ENCODE measurements at places on chromosomes 3 and 15.
A peak's percentile ranks its signal among the peaks of the same experiment; 100 is the strongest.

- no peak for DNase-seq
Measured at GRCh38 chr3:179026636-179027035, 45.0 kb downstream of the ZMAT3 start.

DNA sequence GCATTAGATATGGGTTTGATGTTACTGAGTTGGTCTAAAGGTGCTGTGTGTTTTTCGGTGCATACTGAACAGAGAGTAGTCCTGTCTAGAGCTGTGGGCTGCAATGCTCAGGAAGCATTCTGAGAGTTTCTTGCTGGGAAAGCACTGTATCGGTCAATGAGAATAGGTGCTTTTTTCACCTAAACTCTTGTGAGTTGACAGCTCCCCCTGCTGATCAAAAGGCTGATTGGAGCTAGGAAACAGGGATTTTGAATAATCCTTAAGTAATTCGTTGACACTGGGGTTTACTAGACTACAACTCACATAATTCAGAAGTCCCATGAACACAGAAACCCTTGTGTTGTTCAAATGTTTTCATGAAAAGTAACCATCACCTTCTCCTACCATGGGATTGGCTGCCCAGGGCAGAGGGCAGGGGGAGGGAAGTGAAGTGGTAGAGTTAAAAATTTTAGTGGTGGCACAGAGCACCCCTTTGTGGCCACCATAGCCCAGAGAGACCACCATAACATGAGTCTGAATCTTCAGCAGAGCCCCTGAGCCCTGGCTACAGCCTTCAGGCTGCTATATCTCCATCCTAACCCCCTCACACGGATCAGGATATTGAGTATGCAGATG, 13.0 kb upstream of the MANF start:
- peak; percentile 53 for DNase-seq

DNA sequence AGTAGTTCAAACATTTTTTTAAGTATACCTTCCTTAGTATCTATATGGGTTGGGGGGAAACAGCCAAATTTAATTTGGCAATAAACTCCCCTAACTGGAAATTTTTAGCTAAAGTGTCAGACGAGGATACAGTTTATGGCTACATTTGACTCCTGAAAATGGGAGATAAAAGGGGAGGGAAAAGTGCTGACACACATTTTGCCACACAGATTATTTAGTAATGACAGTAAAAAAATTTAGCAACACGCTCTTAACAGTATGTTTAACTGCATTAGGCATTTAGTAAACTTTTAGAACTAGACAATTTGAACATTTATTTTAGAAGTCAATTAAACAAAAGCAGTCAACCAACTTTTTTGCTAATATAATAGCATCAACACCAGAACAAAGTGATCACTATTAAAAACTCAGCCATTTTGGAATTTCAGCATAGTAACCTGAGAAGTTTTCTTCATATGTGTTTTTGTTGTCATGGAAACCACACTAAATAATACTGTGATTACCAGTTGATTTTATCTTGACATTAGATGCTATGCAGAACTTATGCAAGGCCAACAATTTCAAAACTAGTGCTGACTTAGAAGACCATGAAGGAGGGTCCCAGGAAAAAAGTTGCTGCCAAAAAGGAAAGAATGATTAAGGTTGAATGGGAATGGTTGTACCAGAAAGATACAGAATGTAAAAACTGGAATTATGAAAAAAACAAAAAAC, 47.0 kb upstream of the TFG start:
- DNase-seq: no peak

DNA sequence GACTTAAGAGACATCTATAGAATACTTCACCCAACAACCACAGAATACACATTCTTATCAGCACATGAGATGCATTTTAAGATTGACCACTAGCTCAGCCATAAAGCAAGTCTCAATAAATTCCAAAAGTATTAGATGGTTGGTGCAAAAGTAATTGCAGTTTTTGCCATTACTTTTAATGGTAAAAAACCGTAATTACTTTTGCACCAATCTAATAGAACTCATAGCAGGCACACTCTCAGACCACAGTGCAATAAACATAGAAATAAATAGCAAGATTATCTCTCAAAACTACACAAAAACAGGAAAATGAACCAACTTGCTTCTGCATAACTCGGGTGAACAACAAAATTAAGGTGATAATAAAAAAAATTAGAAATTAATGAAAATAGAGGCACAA, 33.7 kb upstream of the PPM1L start:
- DNase-seq: no peak

- no peak for DNase-seq
Measured at GRCh38 chr3:159898147-159898546, 90.5 kb upstream of the IL12A start.

DNA sequence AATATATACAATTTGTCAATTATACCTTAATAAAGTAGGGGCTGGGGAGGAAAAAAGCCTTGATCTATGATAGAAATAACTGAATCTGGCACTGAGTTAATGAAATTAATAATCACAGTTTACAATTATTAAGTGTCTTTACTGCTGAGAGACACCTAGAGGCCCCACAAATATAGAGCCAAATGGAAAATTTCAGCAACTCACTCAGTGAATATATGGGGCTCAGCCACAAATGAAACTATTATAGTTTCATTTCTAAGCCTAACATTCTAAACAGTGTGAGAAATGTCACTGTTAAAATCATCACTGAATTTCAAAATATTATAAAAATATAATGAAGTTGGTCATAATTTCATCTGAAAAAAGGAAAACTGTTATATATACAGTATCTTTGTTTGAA, 40.3 kb downstream of the GNB4 start:
- no peak for DNase-seq

DNA sequence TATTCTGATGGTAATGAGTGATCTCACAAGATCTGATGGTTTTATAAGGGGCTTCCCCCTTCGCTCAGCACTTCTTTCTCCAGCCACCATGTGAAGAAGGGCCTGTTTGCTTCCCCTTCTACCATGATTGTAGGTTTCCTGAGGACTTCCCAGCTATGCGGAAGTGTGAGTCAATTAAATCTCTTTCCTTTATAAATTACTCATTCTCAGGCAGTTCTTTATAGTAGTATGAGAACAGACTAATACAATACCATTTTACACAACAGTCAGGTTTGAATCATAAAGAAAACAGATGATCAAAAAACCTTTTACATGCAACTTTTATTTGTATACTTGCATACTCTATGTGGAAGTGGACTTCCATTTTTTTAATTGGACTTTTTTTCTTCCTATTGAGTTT, 46.7 kb upstream of the CBLB start:
- DNase-seq: no peak

DNA sequence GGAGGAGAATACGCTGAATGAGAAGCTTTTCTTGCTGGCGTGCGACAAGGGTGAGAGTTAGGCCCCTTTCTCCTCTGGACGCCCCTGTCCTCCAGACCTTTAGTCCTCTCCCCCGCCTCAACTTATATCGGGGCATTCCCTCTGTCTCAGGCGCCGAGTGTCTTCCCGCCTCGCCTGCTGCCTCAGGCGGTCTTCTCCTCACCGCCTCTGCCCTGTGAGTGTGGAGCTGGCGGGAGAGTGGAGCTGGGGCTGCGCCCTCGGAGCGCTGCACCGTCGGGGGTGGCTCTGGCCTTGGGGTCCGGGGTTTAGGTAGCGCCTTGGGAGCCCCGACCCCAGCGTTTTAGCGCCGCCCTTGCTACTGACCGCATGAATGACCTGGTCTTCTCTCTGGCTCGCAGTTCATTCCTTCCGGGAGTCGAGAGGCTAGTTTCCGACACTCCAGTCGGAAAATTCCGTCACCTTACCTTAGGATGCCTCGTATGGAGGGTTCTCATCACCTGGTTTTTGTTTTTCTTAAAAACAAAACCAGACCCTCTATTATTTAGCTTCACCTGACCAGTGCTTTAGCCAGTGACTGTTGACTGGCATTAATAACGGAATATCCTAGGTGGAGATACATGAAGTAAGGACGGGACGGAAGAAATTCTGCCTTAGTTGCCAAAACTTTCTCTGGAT, 985 bp downstream of the TRPC1 start:
- peak; percentile 22 for DNase-seq

GRCh38 chr3:187782006-187782405, 36.7 kb upstream of the BCL6 start:
- no peak for DNase-seq

- no peak for DNase-seq
Measured at GRCh38 chr3:137202941-137203340, 245.2 kb downstream of the IL20RB start.

Measured in activated naive CD8-positive, alpha-beta T cell treated with anti-CD3 and anti-CD28 coated beads, Interleukin-2, amount 50 U/mL, for 24 hours (primary cell).